AG04450 (cell line): ENCODE measurements at places on chromosomes 4 and X. TPM values are rescaled to one million over a fixed set of nuclear protein-coding genes. Genes with fewer than 3 reads are reported as not detected.

- peak; percentile 20 for DNase-seq
Measured at GRCh38 chrX:109774706-109775105, 41.6 kb upstream of the ACSL4 start.

DNA sequence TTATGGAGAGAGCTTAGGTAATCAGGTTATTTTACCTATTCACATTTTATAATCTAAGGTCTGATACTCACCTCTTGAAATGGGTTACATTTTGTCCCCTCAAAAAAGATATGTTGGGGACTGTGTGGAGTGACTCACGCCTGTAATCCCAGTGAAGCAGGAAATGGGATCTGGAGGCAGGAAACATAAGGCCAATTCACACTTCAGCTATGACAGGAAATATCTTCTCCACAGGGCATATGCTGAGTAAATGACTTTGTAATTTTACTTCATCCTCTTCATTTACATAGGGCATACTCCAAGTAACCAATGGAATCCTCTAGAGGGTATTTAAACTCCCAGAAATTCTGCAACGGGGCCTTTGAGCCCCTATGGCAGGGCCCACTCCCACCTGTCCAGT is 54.8 kb upstream of the ZMAT1 start:
- no peak for DNase-seq

DNA sequence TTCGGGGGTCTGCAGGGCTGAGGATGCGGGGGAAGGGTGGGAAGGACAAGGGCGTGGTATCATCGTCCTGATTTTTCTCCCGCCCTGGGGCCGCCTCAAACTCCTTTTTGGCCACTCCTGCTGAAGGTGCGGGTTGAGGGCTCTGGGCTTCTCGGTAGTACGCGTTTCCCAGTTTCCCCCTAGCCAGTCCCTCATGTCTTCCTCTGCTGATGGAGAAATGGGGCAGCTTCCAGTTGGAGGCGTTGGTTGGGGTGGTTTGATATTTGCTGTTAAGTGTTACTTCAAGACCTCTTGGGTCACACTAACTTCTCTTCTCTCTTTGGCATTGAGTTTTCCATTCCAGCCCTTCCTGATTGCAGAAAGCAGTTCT is 482 bp downstream of the GSTCD start:
- DNase-seq: no peak

- no peak for DNase-seq
Measured at GRCh38 chrX:131306601-131307000, 17.5 kb upstream of the IGSF1 start.

GRCh38 chr4:82241534-82241933 is 132.3 kb downstream of the HNRNPD start:
- DNase-seq: no peak

- DNase-seq: no peak
Measured at GRCh38 chrX:40176351-40177116, 78.8 kb upstream of the BCOR start.

GRCh38 chr4:188400451-188400850 is 261.2 kb downstream of the TRIML1 start:
- DNase-seq: no peak

DNA sequence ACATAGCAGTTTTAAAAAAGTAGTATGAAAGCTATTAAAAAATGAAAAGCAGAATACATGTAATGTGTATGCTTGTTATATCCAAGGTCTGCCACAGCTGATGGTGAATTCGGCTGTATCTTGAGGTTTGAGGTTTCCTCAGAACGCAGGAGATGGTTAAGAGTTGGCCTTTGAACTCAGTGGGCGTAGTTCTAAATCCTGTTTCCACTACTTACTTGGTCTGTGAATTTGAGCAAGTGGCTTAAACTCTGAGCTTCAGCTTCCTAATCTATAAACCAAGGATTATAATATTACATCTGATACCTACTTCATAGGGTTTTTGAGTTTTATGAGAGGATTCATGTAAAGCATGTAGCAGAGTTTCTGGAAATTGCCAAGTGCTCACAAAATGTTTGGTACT is 125.2 kb downstream of the STIM2 start:
- no peak for DNase-seq

GRCh38 chr4:54073271-54073880 is 9.0 kb upstream of the CHIC2 start:
- DNase-seq: no peak

GRCh38 chrX:115344885-115345614 is 55.5 kb downstream of the LUZP4 start:
- DNase-seq: peak; percentile 90

The ANXA10 gene
- 0.33 and 0.60 TPM in 2 replicates for polyA plus RNA-seq

The AR gene
- 11.6 and 13.1 TPM in 2 replicates for polyA plus RNA-seq

The TAF1 gene
- polyA plus RNA-seq: 16.7 and 21.5 TPM in 2 replicates

The PHOX2B gene
- not detected in 2 replicates for polyA plus RNA-seq

The SULT1B1 gene
- polyA plus RNA-seq: not detected in 2 replicates
